ENCODE measurements at places on chromosomes 12 and 14. TPM values are rescaled to one million over a fixed set of nuclear protein-coding genes. Genes with fewer than 3 reads are reported as not detected.

The GARIN6 gene
- not detected for total RNA-seq

The IL31 gene
- not detected for total RNA-seq

The SMIM41 gene
- total RNA-seq: 16.5 TPM

The NRXN3 gene
- total RNA-seq: 52.2 TPM

The DNAH10 gene
- not detected for total RNA-seq

The PLBD1 gene
- 12.0 TPM for total RNA-seq

The SMAGP gene
- total RNA-seq: 3.9 TPM

The MAP1LC3B2 gene
- not detected for total RNA-seq

Measured in tibial nerve (tissue), 4 donors.